ENCODE measurements at places on chromosomes 12 and 14.

- no peak for DNase-seq
These were observed 79.9 kb downstream of the HEATR5A start for GRCh38 chr14:31340297-31341063.

- no peak for DNase-seq
These were observed 123.4 kb downstream of the DICER1 start for GRCh38 chr14:95033682-95034632.

DNA sequence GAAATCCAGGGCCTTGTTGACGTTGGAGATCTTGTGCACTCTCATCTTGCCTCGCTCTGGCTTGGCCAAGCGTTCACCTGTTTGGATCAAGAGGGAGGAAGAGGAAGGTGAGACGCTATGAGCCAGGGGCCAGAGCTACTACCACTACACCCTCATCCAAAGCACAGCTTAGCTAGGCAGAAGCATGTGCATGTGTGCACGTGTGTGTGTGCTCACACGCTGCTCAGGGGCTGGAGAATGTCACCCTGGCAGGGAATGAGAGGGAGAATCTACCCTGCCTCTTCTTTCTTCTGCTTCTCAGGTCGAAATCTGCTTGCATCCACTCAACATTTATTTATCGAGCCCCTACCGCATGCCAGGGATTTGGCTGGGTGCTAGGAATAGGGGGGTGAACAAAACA lies 58.1 kb downstream of the ACTN1 start:
- no peak for DNase-seq

- no peak for DNase-seq
These were observed 22.1 kb upstream of the CEP83 start for GRCh38 chr12:94481734-94482133.

Data from activated naive CD4-positive, alpha-beta T cell treated with anti-CD3 and anti-CD28 coated beads, Interleukin-2, amount 50 U/mL, for 72 hours (primary cell).